Mesenteric fat pad (tissue), 1 donor: ENCODE measurements at places on chromosomes 2 and 18. TPM values are rescaled to one million over a fixed set of nuclear protein-coding genes. Genes with fewer than 3 reads are reported as not detected.

DNA sequence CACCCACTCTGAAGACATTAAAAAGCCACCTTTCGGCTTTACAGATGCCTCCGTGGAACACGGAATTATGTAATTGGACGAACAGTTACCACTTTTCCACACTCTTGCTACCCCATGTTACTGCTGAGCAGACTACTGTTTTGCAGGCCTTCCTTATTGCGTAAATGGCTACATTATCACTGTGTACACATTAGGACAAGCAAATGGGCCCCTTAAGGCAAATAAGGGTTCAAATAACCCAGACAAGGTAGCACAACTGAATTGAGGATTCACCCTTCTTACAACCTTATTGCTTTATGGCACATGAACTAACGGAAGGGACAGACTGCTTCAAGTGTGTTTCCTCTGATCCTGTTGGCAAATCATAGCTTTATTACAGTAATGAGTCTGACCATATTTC lies 832.2 kb upstream of the FANCL start:
- no peak for DNase-seq

- peak; percentile 18 for DNase-seq
Measured at GRCh38 chr2:31246184-31246852, 12.4 kb downstream of the EHD3 start.

GRCh38 chr2:118185210-118186109 lies 97.2 kb downstream of the INSIG2 start:
- DNase-seq = peak; percentile 93

Gene FSHR
- total RNA-seq = not detected

DNA sequence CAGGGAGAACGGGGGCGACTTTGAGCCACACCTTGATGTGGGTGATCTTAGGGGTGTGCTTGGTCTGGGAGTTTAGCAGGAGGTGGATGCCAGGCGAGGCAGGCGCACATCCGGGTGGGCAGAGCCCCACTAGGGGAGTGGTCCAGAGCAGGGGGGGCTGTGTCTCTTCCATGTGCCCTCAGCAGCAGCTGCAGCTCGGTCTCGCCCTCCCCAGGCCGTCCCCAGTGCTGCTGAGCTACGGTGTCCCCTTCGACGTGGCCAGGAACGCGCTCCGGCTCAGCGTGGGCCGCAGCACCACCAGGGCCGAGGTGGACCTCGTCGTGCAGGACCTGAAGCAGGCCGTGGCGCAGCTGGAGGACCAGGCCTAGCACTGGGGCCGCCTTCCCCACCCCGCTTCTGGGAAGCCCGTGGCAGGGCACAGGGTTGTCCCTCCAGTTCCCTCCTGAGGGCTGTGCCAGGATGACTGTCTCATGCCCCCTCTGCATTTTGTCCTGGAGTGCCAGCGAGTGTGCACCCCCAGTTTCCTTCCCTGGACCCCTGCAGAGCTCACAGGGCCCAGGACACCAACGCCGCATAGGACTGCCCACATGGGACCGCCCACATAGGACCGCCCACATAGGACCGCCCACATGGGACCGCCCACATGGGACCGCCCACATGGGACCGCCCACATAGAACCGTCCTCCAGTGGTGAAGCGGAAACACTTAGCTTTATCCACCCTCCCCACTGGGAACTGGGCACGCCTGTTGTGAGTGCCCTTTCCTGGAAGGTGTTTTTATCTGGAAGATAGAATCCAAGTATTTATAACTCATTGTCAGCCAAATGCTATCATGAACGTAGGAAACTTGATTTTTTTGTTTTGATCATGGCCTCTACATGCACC lies 1.9 kb upstream of the ESPNL start:
- peak; percentile 90 for DNase-seq
